CD4-positive, alpha-beta T cell treated with Interleukin-1 beta for 1 hour (primary cell): ENCODE measurements at places on chromosomes 4 and X.

- no peak for DNase-seq
These were observed 41.5 kb downstream of the REELD1 start for GRCh38 chr4:146255874-146256273.

DNA sequence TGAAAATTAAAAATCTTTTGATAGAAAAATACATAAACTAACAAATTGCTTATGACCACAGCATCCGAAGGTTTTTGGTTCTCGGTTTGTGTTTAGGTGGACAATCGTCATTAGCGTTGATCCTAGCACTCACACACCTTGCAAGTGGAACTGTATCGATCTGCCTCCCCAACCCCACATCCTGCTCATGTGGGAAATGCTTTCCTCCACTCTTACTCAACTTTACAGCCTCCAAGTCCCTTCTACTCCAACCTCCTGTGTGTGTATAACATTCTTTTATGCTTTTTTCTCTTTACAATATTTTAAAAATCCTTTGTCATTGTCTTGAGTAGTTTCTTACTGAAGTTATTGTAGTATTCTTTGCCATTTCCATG, 15.6 kb upstream of the TMEM131L start:
- DNase-seq: no peak

DNA sequence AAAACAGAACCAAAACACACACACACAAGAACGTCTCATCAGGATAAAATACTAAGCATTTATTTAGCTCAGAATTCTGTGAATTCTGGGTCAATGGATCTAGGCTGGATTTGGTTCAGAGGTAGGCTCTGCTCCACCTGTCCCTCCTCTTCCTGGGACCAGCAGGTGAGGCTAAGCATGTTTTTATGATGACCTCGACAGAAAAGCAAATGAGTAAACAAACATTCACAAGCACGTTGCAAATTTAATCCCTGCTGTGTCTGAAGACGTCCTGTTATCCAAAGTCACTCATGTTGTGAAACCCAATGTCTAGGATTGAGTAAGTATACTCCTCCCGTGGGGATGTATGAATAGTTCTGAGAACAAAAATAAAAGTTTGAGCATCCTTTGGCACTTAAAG, 371.4 kb upstream of the TECRL start:
- no peak for DNase-seq

DNA sequence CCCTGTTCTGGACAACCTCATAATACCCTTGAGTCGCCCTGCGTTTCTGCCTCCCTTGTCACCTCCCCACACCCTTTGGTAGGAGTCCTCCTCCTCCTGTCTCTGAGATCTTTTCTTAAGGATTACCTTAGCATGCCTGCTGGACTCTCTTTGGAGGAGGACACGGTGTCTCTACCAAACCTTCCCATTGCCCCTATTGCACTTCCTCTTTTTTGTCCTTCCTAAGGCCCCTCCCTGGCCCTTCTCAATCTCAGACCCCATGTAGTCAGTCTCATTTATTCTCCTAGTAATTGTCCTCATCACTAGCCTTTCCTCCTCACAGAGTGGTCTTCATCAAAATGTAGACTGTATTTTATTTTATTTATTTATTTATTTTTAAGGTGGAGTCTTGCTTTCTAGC, 335.0 kb upstream of the SFRP2 start:
- no peak for DNase-seq

DNA sequence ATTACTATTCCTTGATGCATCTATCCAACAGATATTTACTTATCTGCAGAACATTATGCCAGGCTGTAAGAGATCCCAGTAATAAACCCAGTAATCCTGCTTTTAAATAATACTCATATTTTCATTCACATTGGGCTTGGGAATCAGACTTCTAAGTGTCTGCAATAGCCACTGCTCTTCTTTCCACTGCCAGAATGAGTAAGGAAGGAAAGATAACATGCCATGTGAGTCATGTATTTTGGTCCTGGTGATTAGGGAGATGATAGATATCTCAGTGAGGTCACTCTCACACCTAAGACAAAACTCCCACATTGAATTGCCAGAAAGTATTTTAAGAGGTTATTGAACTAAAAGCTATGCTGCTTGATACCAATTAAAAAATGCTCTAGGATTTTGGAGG, 13.9 kb upstream of the HEPH start:
- DNase-seq: no peak

DNA sequence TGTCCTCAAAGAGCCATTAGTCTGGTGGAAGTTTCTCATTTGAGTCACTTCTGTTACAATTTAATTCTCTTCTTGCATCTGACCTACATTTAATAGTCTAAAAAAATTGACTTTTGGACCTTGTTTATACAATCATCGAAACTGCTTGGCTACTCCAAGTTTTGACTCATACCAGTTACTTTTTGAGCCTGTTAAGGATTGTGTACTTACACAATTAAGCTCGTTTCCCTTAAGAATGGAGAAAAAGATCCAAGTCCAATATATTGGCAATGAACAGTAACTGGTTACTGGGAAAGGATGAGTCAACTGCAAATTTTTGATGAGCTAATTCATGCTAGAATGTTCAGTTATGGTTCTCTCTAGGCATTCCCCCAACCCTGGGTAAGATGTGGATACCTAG, 58.2 kb downstream of the DCX start:
- DNase-seq: no peak

GRCh38 chr4:62191451-62192240, 991.5 kb downstream of the ADGRL3 start:
- DNase-seq: no peak

DNA sequence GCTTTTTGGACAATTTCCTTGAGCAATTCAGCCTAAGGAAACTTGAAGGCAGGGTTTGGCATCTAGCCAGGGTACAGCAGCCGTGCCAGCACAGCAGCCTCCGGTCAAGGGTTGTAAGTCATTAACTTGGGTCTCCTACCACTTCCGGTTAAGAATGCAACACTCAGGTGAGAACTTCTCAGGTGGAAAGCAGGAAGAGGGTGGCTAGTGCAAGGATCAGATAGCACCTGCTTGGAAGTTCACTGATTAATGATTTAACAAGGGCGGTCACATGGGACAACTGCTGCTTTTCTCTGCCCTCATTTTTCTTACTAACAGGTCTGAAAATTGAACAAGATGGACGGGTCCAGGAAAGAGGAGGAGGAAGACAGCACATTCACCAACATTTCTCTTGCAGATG, 30.1 kb upstream of the SCOC start:
- no peak for DNase-seq

DNA sequence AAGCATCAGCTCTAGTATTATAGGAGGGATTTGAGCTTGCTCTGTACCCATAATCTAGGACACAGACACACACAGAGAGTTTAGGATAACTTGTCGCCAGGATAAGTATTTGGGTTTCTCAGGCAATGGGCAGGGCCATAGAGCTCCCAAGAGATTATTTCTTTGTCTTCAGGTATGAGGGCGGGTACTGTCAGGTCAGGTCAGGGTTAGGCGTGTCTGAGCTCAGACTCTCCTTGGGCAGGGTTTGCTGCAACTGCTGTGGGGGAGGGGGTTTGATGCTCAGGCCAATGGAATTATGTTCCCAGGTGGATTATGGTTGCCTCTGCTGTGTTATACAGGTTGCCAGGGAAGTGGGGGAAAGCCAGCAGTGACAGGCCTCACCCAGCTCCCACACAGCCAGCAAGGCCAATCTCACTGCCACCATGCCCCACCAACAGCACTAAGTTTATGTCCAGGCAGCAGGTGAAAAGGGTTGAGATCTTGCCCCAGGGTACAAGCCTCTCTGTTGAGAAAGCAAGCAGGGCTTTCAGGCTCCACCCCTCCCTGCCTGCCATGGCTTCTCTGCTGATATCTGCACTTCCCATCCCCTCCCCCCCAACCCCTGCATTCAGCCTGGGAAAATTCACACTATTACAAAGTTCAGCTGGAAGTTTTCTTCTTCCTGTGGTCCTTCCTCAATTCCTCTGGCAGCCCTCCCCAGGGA, 101.3 kb downstream of the RRAGB start:
- no peak for DNase-seq

DNA sequence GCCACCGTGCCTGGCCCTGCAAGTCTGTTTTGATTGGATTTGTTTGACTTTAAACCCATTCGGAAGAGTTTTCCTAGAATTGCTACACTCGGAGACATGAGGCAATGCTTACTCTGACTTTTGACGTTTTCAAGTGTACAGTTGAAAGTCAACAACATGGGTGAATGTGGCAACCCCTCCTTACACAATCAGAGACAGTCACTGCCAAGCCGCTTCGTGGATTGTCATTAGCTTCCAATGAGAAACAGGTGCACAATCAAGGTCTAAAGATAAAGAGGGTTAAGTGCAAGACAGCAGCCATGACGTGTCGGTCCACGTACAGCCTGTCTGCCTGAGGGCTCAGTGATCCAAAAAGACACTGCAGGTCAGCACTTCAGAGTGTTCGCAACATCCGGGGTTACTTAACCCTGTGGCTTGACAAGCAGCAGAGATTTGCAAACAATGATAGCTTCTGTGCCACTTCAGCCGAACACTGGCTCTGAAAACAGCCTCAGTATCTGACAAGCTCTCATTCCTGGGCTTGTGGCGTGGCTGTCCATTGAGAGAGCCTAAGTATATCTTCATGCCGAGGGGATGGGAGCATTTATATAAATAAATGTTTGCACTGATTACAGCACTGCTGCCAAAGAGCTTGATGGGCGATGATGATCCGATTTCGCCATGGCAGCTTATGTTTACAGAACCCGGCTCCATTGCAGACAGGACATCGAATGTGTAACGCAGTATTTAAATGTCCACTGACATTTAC, 180.0 kb downstream of the DHRSX start:
- no peak for DNase-seq

GRCh38 chr4:42412251-42412650, 15.0 kb downstream of the SHISA3 start:
- DNase-seq: no peak

GRCh38 chrX:30156880-30157560, 58.3 kb upstream of the MAGEB2 start:
- no peak for DNase-seq
